ENCODE measurements at places on chromosomes 5 and 9.

DNA sequence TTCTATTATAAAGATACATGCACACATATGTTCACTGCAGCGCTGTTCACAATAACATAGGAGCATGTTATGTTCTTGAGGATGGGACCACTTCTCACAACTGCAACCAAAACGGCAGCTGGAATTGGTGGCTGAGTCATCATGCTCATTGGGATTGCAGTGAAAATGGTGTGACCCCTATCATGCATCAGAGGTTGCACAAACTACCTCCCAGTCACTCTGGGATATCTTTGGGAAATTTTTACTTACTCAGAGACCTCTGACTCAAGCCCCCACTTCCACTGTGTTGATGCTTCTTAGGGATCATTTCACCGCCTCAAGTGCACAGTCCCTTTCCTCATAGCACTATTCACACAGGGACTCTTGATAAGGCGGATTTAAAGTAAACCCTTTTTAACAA lies 474.1 kb downstream of the BNC2 start:
- no peak for DNase-seq

DNA sequence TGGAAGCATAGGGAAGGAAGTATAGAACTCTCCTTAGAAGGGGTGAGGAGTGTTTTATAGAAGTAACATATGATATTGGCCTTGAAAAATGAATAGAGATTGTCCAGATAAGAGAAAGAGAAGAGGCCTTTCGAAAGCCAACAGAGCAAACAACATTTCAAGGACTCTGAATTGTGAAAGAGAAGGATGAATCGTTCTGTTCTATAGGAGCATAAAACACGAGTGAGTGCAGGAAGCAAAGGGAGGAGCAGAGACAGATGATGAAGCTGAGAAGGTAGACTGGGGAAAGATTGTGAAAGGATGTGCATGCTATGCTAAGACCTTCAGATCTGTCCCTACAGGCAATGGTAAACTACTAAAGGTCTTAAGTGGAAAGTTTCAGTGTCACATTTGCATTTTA lies 271.0 kb downstream of the TMEM161B start:
- DNase-seq, result no peak

GRCh38 chr9:470552-471194 lies 256.0 kb downstream of the DOCK8 start:
- no peak for DNase-seq

DNA sequence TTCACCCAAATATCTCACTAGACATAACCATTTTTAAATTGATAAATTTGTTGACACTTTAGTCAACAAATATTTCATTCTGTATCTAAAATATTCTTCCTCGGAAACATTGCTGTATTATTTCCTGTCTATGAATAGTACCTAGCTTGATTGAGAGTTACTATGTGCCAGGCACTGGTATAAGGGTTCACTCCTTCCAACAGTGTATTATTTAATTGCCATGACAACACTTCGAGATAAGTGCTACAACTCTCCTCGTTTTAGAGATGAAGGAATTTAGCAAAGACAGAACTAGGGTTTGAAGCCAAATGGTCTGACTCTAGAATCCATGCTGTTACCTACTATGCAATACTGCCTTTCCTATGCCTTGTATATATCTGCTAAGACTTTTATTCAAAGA lies 287.2 kb downstream of the YTHDC2 start:
- no peak for DNase-seq

GRCh38 chr5:173139631-173140030 lies 4.7 kb upstream of the BNIP1 start:
- no peak for DNase-seq

DNA sequence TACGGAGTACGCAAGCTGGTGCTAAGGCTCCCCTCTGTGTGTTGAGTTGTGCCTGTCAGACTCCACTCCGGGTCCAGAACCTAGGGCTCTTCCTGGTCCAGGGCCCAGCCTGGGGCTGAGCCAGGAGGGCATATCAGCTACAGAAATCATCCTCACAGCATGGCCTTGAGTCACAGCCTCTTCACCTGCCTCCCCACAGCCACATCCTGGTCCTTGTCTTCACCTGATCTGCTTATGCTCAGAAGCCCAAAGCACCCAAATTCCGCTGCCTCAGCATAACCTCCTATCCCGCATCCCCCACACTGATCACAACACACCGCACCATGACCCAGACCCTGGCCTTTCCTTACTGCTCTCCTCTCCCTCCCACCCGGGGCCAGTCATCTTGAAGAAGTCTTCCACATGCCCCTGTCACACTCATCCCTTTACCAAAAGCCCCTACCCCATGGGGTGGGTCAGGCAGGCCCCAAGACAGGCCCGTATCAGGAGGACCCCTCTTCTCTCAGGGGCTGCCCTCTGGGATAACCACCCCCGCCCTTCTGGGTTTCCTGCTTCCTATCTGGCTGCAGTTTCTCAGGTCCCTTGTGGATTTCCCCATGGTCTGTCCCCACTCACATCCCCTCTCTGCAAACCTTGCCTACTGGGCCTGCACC lies 1.3 kb upstream of the IL3 start:
- DNase-seq, result no peak

DNA sequence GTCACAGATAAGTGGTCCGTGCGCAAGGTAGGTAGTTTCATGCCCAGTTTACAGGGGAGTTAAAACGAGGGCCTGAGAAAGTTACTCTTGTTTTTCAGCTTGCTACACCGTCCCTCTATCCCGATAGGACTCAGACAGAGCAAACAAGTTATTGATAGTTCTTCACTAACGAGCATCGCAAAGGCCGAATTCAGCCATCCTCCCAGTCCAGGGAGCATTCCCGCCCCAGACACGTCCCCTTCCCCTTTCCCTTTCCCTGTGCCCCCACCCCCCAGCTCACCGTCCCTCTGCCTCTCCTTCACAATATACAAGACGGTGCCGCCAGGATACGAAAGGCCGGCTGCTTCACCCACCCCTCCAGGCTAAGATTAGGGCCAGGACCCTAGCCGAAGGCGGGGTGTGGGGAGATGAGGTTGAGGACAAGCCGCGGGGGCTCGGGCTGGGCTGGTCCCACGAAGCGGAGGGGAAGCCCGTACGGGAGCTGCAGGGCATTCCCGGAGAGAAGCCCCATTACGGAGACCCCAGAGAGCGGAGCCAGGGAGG lies 599 bp downstream of the KIAA1191 start:
- no peak for DNase-seq

DNA sequence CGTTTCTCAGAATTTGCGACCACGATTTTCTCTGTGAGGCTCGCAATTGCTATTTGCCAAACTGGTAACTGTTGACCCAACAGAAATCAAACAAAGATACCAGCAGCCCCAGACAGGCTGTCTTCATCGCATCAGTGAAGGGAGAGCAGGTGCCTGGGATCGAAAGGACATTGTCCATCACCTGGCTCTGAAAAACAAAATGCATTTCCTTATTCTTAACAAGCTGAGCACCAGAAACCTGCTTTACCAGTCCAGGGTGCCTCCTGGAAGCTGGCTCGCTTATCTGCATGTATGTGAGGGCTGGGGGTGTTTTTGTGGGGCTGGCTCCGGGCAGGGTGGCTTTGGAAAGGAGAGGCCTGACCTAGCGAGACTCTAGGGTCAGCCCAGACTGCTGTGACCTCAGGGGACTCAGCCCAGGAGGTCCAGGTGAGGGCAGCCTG lies 24.7 kb downstream of the WWC1 start:
- no peak for DNase-seq

GRCh38 chr5:72436796-72437471 lies 70.3 kb downstream of the ZNF366 start:
- no peak for DNase-seq

DNA sequence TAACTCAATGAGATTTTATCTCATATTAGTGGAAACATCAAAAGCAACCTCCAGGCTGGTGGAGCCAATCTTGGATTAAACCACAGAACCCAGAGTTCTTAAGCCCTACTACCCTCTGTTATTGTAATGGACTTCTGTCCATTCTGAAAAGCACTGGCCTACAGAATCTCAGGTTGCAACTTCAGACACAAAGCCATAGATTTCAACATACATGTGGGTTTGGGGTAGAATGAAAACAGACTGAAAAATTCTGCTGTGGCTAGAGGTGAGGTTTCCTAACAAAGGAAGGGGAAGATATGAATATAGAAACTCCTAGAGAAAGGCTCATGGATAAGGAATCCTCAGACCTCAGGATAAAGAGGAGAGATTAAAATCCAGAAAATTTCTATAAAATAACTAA lies 569.8 kb upstream of the RIOK2 start:
- DNase-seq, result no peak
